Activated CD8-positive, alpha-beta memory T cell treated with anti-CD3 and anti-CD28 coated beads for 1 hour (primary cell): ENCODE measurements at places on chromosomes 6 and 20.

GRCh38 chr6:54802775-54803634 lies 43.6 kb upstream of the FAM83B start:
- no peak for DNase-seq

- DNase-seq: no peak
Observed at GRCh38 chr6:15143086-15143485, 102.8 kb upstream of the JARID2 start.

DNA sequence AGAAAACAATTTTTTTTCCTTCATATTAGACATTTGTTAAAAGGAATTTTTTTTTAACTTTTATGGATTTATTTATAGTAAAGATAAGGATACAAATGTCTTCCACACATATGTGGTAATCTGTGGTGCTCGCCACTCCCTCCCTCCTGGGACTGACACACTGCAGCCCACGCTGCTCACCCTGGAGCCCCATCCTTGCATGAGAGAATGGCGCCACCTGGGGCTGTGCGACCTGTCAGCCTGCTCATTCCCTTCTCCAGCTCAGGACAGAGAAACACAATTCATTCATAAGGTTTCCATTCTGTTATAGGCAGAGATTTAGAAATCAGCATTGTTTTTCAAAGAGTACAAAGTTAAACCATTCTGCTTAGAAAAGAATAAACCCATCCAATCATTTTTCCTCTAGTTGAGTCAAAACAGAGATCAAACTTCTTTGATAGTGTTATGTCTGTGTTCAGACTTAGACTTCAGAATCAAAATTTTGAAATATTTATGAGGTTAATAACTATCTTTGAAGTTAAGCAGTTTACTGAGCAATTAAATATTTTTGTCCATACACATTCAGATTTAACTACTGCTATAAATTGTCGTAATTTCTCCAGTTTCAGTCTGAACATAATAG lies 42.8 kb upstream of the DYNLRB1 start:
- no peak for DNase-seq

- DNase-seq: no peak
Observed at GRCh38 chr20:48380661-48381060, 447.1 kb downstream of the PREX1 start.

- DNase-seq: no peak
Observed at GRCh38 chr6:7261032-7261841, 51.8 kb downstream of the SSR1 start.

GRCh38 chr6:100022847-100023246 lies 28.8 kb upstream of the MCHR2 start:
- DNase-seq: no peak

DNA sequence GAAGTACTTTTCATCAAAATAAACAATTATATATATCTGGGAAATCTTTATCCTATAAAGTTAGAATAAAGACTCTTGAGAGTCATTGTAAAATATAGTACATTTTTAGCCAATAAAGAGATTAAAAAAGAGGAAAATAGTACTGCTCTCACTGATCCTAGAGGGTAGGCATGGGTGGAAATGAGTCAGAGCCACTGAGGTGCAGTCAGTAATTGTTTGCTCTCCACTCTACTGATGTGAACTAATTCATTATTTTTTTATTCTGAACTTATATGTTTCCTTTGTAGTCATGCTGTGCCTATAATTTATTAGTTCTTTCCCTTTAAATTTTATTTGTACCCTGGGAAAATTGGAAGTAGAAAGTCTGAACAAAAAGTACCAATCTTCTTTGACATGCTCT lies 1359.4 kb upstream of the GJE1 start:
- no peak for DNase-seq

- no peak for DNase-seq
Observed at GRCh38 chr6:117210279-117210678, 55.1 kb upstream of the VGLL2 start.

- no peak for DNase-seq
Observed at GRCh38 chr20:49054056-49054643, 8.0 kb downstream of the CSE1L start.

DNA sequence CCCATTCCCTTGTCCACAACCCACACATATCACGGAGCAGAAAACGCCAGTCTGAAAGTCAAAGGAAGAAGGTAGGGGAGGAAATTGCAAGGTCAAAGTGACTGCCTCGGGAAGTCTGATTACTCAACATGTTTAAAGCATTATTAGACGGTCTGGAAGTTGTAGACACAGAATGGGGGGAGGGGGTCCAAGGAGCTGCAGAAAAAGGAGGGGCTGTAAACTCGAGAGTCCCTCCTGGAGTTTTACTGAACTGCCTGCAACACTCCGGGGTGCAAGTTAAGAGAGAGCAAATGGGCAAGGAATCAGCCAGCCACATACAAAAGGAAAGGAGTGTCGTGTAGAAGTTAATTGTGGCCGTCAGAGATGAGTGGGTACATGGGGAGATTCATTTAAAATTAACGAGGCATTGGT lies 417.7 kb upstream of the JARID2 start:
- DNase-seq: no peak

- no peak for DNase-seq
Observed at GRCh38 chr6:90764001-90764400, 177.1 kb upstream of the MAP3K7 start.
